ENCODE measurements at places on chromosomes 13 and 19.

DNA sequence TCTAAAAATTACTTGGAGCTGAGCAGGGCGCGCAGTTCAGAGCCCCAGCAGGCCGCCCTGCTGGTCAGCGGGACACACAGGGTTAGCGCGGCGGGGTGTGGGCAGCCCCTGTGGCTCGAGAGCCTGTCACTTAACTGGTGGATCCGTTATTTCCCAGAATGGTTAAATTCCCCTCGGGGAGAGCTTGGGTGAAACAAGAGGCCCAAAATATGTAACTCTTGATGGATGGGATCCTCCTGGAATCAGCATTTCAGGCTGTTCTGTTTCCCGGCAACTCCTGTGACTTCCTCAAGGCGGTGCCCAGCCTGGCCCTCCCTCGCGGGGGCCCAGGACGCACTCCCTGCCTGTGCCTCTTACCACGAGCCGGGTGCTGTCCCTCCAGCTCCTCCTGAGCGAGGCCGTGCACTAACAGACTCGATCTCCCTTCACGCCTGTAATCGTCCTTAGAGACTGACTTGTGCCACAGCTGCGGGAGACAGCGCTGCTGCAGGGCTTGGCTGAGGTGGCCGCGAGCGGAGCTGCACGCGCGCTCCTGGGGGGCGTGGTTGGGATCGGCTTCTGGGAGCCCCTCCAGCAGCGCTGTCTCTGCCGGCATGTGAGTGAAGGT, 9.7 kb downstream of the PTBP1 start:
- no peak for DNase-seq

- no peak for DNase-seq
Measured at GRCh38 chr13:103960001-103960400, 893.8 kb upstream of the SLC10A2 start.

- DNase-seq: peak; percentile 81
Measured at GRCh38 chr19:18940769-18941627, at the start of gene HOMER3. Gene HOMER3, minus strand, starts transcription at chr19:18941217. Its CDS starts 2,235 bp downstream, at chr19:18938982.

- DNase-seq: no peak
Measured at GRCh38 chr13:29886446-29886845, 36.0 kb upstream of the UBL3 start.

GRCh38 chr19:48152551-48152950, 17.6 kb downstream of the LIG1 start:
- peak; percentile 83 for DNase-seq

DNA sequence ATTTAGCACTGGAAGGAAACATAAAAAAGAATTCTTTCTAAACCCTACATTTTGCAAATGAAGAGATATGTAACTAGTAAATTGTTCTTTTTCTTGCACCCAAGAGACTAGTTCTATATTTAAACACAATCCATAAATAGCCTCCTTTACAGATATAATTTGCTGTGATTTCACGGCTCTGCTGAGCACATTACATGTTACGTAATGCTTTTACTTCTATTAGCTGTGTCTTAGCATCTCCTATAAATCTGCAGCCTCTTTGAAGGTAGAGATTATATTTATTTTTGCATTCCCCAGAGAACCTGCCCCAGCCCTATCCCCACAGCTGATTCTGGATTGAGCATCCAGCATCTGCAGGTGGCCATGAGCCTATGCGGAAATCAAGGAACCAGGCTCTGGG, 32.2 kb downstream of the LACC1 start:
- DNase-seq: no peak

All from dorsolateral prefrontal cortex (tissue), 122 donors.